Amniotic stem cell (primary cell): ENCODE measurements at places on chromosomes 3 and 15.
A peak's percentile ranks its signal among the peaks of the same experiment; 100 is the strongest.

DNA sequence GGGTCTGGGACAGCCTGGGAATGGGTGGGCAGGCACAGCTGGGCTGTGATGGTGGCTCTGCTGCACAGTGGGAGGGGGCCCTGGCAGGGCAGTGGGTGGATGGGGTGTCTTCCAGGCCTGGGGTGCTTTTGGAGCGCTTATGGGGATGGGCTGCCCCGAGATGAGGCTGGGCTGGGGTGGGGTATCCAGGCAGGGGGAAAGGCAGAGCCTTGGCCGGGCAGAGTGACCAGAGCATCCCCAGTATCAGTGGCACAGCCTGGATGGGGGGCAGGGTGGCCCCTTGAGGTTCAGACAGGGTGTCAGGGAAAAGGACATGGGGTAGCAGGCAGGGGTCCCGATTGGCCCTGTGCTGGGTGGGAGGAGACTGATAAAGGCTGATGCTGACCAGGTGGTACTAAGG lies 26.6 kb downstream of the HDAC11 start:
- no peak for DNase-seq

- DNase-seq = no peak
Observed at GRCh38 chr3:177574222-177574856, 377.1 kb upstream of the TBL1XR1 start.

- no peak for DNase-seq
Observed at GRCh38 chr3:102026656-102027055, 177.3 kb downstream of the NFKBIZ start.

DNA sequence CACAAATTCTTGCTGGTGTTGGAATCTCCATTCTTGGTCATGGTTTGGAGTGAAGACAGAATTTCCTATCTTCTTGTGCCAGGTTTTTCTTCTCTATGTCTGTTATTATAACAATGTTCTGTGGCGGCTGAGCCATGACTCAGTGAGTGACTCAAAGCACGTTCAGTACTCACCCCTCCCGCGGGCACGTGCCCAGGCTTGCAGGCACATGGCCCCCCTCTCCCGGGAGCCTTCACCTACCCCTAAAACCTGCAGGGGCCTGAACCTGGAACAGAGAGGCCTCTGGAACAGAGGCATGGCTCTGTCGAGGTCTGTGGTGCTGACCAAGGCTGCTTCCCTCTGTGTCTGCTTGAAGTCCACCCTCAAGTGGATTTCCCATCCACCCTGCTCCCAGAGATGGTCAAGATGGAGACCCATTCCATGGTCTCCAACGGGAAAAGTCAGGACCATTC lies 27.6 kb downstream of the PLXNB1 start:
- DNase-seq = peak; percentile 78
